ENCODE measurements at places on chromosomes 12 and 14. TPM values are rescaled to one million over a fixed set of nuclear protein-coding genes. Genes with fewer than 3 reads are reported as not detected.

TAS2R20 gene
- 2.2 TPM for total RNA-seq

DNA sequence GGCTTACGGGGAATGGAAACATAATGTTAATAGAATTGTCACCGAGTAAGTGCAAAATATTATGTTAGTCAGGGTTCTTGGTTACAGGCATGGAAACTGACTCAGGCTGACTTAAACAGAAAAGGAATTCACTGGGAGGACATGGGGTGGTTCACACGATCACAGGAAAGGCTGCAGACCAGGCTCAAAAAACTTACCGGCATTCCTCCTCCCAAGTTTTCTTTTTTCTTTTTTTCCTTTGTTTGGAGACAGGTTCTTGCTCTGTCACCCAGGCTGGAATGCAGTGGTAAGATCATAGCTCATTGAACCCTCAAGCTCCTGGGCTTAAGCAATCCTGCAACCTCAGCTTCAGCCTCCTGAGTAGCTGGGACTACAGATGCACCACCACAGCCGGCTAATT is 11.9 kb upstream of the UBE2N start:
- DNase-seq: no peak

DNA sequence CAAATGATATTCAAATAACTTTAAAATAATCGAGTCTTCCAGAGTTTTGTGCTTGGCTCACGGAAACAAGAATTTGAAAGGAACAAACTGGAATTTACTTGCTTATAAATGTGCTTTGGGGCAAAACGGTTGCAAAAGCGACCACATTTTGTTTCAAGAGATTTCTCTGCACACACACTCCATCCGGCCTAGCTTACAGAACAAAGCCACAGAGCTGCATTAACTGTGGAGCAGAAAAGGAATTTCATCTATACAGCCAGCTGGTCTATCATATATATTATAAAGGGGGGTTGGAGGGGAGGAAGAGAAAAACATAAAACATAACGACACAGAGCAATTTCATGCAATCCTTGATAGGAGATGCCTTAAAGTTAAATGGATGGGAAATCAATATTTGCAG is 153.0 kb downstream of the MYRFL start:
- no peak for DNase-seq

TMTC1 gene
- total RNA-seq: 49.9 TPM

DNA sequence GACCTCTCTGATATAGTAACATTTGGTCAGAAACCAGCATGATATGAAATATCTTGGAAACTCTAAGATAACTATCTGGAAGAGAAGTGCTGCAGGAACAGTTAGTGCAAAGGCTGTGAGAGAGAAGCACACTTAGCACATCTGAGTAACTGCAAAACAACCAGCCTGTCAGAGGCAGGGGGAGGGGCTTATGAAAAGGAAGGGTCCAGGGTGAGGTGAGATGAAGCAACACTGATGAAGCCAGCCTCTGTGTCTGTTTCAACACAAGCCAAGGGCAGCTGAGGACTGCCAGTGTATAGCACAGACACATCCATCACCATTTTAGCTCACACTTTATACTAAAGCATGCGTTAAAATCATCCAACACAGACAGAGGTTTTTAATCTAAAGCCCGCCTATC is 37.4 kb upstream of the OVCH1 start:
- DNase-seq: no peak

- DNase-seq: no peak
Observed at GRCh38 chr12:57590864-57591781, at the start of gene PIP4K2C. Gene PIP4K2C (plus strand): TSS chr12:57591192. CDS start chr12:57591290, 98 bp downstream.

GRCh38 chr12:30111719-30112118 is 328.0 kb upstream of the TMTC1 start:
- DNase-seq: no peak

PTGDR gene
- not detected for total RNA-seq

DNA sequence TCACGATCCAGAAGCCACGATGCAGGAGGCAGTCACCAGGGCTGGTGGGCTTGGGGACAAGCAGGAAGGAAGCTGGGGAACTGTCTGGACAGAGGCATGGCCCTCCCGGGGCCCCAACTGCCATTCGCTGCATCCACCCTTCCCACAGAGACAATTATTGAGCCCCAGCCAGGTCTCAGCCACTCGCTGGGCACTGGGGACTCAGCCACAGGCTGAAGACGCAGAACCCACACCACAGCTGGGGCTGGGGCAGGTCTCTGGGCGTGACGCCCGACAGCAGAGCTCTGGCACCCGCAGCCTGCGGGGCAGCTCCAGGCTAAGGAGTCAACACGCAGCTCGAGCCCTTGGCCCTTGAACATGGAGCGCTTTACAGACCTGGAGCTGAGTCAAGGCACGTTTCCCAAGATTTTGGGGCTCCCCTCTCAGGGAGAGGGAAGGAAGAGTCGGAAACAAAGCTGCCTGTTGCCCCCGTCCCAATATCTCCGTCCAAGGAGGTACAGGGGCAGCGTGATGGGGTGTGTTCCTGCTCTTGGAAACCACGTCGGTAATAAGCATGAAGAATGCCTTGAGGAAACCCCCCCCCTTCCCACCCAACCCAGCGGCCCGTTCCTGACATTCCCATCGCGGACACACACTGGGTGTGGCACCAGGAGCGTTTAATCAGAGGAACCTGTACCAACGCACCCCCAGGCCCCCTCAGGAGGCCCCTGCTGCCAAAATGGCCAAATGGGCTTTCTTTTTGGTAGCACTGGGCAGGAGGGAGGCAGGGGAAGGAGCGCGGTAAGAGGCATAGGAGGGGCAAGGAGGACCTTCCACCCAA is 6.7 kb downstream of the RIMBP2 start:
- DNase-seq: no peak

NCOR2 gene
- total RNA-seq: 37.2 TPM

DNA sequence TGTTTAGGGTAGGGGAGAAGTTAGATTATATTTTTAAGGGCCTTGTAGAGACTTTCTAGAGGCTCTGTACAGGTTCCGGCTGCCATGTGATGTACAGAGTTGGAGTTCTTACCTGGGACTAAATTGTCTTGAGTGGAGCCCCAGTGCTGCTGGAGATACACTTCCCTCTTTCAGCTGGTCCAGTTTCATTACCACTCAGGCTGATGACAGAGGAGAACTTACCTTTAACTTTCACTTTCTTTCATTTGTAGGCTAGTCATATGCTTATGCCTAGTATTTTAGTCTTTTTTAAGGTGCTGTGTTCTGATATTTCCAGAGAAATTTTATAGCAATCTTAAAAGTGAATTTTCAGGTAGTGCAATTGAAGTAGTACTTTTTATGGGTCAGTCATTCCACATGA is 117.3 kb downstream of the ERC1 start:
- DNase-seq: no peak

AMN gene
- not detected for total RNA-seq

DNA sequence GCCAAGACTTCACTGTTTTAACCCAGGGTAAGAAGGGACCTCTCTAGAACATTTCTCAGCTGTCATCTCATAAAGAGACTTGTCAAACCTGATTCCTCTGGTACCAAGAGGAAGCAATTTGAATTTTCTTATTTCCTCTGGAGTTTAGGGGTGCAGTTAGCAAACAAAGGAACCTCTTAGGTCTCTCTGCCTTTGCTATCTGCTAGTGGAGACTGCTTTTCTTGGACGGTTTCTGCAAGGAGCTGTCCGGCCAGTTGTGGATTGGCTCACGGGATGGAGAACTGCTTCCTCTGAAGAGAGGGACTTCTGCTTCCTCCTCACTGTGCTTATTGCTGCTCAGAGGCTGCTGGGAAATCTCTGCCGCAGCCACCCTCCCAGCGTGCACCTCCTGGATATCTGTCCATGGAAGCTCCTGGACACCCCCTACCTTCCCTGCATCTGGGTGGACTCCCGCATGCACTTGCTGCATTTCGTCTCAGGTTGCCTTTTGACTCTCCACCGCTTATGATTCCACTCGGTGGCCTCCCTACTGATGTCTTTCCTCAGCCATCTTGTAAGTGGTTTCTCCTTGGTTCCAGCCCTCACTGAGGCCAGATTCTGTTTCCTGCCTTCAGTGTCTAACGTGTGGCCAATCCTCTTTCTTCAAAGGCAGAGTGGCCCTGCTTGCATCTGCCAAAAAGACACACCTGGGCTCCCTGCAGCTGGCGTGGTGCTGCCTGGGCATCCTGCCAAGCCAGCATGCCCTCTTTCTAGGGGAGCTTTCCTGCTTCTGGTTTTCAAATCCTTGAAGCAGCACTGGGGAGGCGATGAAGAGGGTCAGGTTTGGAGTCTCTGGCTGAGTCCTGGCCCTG is 187.3 kb downstream of the CHST11 start:
- no peak for DNase-seq

DNA sequence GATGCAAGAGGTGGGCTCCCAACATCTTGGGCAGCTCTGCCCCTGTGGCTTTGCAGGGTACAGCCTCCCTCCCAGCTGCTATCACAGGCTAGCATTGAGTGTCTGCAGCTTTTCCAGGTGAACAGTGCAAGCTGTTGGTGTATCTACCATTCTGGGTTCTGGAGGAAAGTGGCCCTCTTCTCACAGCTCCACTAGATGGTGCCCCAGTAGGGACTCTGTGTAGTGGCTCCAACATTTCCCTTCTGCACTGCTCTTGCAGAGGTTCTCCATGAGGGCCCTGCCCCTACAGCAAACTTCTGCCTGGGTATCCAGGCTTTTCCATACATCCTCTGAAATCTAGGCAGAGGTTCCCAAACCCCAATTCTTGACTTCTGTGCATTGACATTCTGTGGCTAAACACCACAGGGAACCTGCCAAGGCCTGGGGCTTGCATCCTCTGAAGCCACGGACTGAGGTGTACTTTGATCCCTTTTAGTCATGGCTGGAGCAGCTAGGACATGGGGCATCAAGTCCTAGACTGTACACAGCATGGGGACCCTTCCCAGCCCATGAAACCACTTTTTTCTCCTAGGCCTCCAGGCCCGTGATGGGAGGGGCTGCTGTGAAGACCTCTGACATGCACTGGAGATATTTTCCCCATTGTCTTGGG is 24.0 kb upstream of the SLC38A1 start:
- no peak for DNase-seq

- no peak for DNase-seq
Observed at GRCh38 chr12:95203487-95204030, 13.7 kb downstream of the FGD6 start.

MSRB3 gene
- total RNA-seq: 42.1 TPM

AICDA gene
- not detected for total RNA-seq

- DNase-seq: no peak
Observed at GRCh38 chr12:47812797-47813510, 6.7 kb downstream of the HDAC7 start.

DNA sequence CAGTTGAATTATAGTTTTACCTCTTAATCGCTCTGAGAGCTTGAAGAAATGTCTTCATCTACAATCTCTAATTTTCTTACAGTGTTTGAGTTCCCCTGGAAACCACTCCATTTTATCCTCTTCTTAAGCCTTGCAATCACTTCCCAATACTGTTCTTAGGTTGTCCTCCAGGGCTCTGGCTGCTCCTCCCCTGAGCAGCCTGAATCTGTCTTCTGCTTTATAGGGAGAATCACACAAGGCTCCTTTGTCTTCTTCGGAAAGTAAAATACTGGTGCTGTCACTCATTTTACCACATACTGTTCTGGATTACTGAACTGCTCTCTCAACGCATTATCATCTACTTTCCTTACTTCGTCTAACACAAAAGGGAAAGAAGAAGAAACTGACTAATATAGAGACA is 133.7 kb downstream of the MDGA2 start:
- DNase-seq: no peak

GRCh38 chr12:38138225-38139221 is 178.1 kb upstream of the ALG10B start:
- peak; percentile 24 for DNase-seq

GRCh38 chr12:69036533-69036932 is 103.6 kb upstream of the CPM start:
- DNase-seq: no peak

DNA sequence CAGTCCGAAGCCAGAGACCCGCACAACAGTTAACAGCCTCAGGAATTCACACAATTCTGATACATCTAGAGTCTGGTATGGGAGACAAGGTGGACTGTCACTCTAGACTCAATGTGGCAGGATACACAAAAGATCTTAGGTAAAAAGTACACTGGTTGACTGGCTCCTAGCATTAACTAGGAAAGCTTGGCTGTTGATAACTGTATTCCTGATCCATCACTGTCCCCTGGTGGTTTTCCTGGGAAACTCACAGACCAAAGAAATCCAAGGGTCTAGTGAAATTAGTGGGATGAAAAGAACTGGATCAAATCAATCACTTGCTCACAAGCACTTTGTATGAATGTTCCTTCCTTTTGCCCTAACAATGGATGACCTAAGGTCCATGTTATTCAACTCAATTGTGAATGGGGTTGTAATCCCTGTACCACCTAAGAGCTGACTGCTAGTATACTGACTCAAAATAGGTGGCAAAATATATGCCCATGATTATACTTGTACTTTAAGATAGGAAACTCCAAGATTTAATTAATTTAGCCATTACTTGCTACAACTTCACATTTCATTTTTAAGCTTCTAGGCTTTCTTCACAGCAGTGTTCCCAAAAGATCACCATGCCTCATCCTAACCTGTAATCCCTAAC is 14.0 kb downstream of the NPC2 start:
- peak; percentile 43 for DNase-seq

DNA sequence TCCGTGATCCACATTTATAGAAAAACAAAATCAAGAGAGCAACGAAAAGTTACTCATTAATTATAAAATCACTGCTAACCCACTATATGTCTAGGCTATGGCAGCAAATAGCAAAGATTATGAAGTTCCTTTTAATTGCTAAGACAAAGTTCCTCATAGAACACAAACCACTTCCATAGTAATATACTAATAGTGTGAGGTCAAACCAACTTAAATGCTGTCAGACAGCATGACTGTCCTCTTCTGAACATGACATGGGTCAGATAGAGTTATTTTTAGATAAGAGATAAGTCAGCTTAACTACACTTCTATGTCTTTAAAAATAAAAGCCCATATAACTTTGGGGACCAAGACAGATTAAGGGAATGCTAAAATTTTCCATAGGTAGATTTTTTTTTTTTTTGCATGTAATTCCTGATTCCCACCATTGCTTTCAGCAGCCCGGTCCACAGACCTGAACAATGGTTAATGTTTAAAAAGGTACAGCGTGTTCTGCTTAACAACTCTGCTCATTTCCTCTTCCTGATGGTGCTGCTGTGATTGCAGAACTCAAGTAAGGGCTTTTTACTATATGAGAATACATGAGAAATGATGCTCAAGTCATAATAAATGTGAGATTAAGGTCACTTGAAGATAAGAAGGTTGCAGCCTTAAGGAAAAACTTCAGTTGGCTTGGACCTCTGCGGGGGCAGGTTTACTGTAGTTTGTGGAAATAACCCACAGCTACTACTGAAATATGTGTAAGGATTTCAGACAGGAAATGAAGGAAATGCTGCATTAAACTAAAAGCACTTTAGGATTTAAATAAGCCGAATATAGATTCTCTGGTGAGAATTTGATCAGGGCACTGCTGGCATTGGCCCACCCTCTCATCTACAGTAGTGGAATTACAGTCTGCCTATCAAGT is 37.7 kb upstream of the DUSP6 start:
- DNase-seq: peak; percentile 77

BHLHE41 gene
- 0.26 TPM for total RNA-seq

CCDC88C gene
- total RNA-seq: 21.2 TPM

- DNase-seq: no peak
Observed at GRCh38 chr14:68362846-68363245, 430.0 kb downstream of the ZFP36L1 start.

DNA sequence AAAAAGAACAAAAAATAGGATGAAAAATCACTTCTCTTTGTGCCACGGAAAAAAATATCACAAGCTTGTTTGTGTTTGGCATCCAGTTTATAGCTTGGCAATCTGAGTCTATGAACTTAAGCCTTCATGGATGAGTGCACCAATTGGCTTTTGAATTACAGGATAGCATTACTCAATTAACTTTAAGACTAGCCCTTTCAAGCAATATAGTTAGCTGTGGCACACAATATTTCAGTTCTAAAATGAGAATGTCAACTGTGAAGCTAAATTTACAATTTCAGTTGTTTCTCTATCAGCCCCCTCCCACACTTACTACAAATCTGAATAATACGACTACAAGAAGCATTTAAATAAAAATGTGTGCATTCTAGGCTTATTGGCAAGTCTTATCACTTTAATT is 8.3 kb downstream of the RERG start:
- no peak for DNase-seq

Measured in pulmonary artery endothelial cell (primary cell).